ENCODE measurements at places on chromosomes 2 and 18. TPM values are rescaled to one million over a fixed set of nuclear protein-coding genes. Genes with fewer than 3 reads are reported as not detected.

The EGR4 gene
- total RNA-seq: 0.10 TPM

The LRATD1 gene
- not detected for total RNA-seq

The ZSWIM2 gene
- total RNA-seq: not detected

The SCYGR4 gene
- total RNA-seq: not detected

The PRSS56 gene
- total RNA-seq: not detected

The MROH2A gene
- not detected for total RNA-seq

The ONECUT2 gene
- total RNA-seq: not detected

The MYO5B gene
- total RNA-seq: not detected

The COL4A4 gene
- total RNA-seq: 0.02 TPM

The C2orf68 gene
- total RNA-seq: 50.9 TPM

The NFU1 gene
- total RNA-seq: 24.8 TPM

The EVA1A gene
- not detected for total RNA-seq

The TTN gene
- total RNA-seq: 11.0 TPM

The CYTIP gene
- total RNA-seq: 334 TPM

The GREB1L gene
- not detected for total RNA-seq

The PTPN18 gene
- 94.7 TPM for total RNA-seq

The IL1F10 gene
- not detected for total RNA-seq

The SLC9A2 gene
- not detected for total RNA-seq

The TPO gene
- total RNA-seq: not detected

The TFPI gene
- total RNA-seq: not detected

The IL36RN gene
- not detected for total RNA-seq

The MAL gene
- total RNA-seq: 354 TPM

The KYNU gene
- total RNA-seq: not detected

The HRH4 gene
- 0.17 TPM for total RNA-seq

The AMER3 gene
- total RNA-seq: not detected

The OTX1 gene
- total RNA-seq: not detected

The CLEC4F gene
- total RNA-seq: not detected

The SPP2 gene
- not detected for total RNA-seq

The CHRND gene
- not detected for total RNA-seq

The IL37 gene
- total RNA-seq: 0.50 TPM

The EMX1 gene
- total RNA-seq: not detected

The ERLEC1 gene
- 23.5 TPM for total RNA-seq

The GALR1 gene
- total RNA-seq: not detected

The TNP1 gene
- total RNA-seq: not detected

The LDLRAD4 gene
- 32.5 TPM for total RNA-seq

The TRIM43 gene
- not detected for total RNA-seq

The CD302 gene
- 0.50 TPM for total RNA-seq

The KHK gene
- total RNA-seq: 10.1 TPM

The TCF7L1 gene
- total RNA-seq: not detected

The UPP2 gene
- not detected for total RNA-seq

The ESPNL gene
- 0.05 TPM for total RNA-seq

The TRABD2A gene
- 97.7 TPM for total RNA-seq

The POTEI gene
- total RNA-seq: not detected

The PIEZO2 gene
- not detected for total RNA-seq

The LYPD1 gene
- total RNA-seq: not detected

The SLC5A7 gene
- total RNA-seq: not detected

The VRK2 gene
- total RNA-seq: 18.4 TPM

The OSBPL1A gene
- total RNA-seq: 1.4 TPM

The L3MBTL4 gene
- total RNA-seq: 0.07 TPM

The TMEM237 gene
- 17.4 TPM for total RNA-seq

The CNTNAP5 gene
- total RNA-seq: not detected

The NEB gene
- 0.65 TPM for total RNA-seq

The PDE1A gene
- total RNA-seq: not detected

The WDR43 gene
- total RNA-seq: 61.3 TPM

The CDK15 gene
- not detected for total RNA-seq
